Activated CD8-positive, alpha-beta T cell treated with anti-CD3 and anti-CD28 coated beads, Interleukin-2, amount 10 ng/mL, durations not matched to agents 7 days and 5 days (primary cell): ENCODE measurements at places on chromosomes 4 and X. TPM values are rescaled to one million over a fixed set of nuclear protein-coding genes. Genes with fewer than 3 reads are reported as not detected.

GRCh38 chr4:80024335-80024734, 48.7 kb downstream of the ANTXR2 start:
- DNase-seq: no peak

- DNase-seq: no peak
Observed at GRCh38 chr4:122771724-122772123, 39.2 kb downstream of the BBS12 start.

Gene SULT1E1
- not detected for total RNA-seq

GRCh38 chr4:146265950-146266490, 51.7 kb downstream of the REELD1 start:
- DNase-seq: no peak
